ENCODE measurements at places on chromosomes 7 and 10.
A peak's percentile ranks its signal among the peaks of the same experiment; 100 is the strongest.

- DNase-seq, result no peak
These were observed 21.7 kb upstream of the SMO start for GRCh38 chr7:129166745-129167144.

GRCh38 chr10:74333174-74333573 is 182.2 kb downstream of the ADK start:
- no peak for DNase-seq

- peak; percentile 54 for DNase-seq
These were observed 67.9 kb upstream of the ANTXRL start for GRCh38 chr10:46218921-46219320.

DNA sequence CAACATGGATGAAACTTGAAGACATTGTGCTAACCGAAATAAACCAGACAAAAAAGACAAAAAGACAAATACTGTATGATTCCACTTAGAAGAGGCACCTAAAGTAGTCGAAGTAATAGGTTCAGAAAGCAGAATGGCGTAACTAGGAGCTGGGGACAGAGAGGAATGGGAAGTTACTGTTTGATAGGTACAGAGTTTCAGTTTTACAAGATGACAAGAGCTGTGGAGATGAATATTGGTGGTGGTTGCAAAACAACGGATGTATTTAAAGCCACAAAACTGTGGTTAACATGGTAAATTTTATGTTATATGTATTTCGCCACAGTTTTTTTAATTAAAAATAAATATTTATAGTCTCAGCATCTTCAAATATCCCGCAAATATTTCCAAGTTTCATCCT is 64.1 kb upstream of the DIP2C start:
- no peak for DNase-seq

DNA sequence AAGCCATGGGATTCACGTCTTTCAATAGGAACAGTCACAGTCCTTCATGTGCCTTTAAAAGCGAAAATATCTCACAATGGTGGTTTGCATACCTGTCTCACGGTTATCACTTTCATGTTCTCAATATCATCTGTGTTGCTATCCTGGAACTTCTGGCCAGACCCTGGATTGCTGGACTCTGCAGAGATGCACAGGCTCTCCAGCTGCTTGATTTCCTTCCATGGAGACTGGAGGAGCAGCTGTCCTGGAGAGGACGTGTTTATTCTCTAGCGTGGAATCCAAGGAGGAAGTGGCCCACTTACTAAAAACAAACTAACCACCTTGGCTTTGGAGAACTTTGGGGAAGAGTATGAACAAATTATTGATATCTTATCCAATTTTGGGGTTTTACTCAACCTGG is 16.5 kb downstream of the BTBD16 start:
- DNase-seq, result no peak

DNA sequence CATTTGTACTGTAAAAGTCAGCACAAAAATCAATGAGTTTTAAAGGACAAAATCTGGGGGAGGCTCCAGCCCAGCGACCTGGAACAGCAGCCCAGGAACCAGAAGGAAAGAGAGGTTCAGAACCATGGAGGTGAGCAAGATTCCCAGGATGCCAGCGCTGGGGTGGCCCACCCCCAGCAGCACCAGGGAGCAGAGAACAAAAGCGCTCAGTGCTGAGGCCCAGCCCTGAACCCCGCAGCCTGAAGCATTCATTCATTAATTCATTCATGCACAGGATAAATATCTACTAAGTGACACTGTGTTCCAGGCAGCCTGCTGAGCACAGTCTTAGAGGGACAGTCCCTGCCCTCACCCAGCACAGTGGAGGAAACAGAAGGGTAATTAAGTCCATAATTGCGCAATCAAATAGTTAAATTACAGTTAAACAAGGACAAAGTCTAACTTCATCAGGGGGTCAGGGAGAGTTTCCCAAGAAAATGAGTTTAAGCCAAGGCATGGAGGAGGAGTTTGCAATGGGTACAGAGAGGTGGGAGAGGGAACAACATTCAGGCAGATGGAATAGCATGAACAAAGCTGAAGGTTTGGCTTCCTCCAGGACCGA is 202.3 kb downstream of the GRID1 start:
- DNase-seq, result no peak

DNA sequence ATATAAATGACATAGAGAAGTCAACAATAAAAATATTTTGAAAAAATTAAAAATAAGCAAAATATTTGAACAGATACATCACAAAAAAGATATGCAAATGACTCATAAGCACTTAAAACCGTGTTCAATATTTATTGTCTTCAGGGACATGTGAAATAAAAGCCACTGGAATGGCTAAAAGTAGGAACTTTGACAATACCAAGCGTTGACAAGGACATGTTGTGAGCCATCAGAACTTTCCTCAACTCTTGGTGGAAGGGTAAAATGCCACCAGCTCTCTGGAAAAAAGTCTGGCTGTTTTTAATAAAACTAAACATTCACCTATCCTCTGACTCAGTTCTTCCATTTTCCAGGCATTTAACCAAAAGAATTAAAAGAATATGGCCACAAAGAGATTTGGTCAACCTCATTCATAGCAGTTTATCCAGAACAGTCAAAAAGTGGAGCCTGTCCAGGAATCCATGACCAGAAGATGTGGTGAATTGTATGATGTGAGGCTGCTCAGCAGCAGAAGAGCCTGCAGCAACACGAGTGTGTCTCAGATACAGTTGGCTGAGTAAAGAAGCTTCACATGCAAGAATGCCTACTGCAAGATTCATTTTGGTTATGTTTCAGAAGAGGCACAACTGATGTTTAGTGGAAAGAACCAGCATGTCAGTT is 7.1 kb upstream of the KLF6 start:
- no peak for DNase-seq

- DNase-seq, result no peak
These were observed 42.7 kb downstream of the GNAT3 start for GRCh38 chr7:80468931-80469714.

DNA sequence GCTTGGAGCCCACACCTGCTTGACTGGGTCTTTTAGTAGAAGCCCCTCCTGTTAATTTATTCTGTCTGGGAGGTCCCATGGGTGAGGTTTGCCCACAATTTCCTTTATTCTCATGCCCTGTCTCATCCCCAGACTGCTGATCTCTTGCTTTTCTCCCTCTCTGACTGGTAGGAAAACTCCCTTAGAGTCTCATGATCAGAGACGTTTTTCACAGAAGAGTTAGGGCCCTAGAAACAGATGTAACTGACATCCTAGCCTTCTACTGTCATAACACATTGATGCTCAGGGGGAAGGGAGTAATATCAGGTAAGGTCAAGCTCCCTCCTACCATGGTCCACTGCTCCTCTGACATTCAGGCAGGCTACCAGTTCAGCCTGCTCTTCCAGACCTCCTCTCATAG is 43.7 kb upstream of the WASL start:
- no peak for DNase-seq

GRCh38 chr7:151394076-151395035 is 15.5 kb downstream of the WDR86 start:
- no peak for DNase-seq

GRCh38 chr10:80609331-80609730 is 71.6 kb downstream of the SH2D4B start:
- DNase-seq, result no peak

Data from activated CD4-positive, alpha-beta T cell treated with anti-CD3 and anti-CD28 coated beads, Interleukin-2, amount 10 ng/mL, durations not matched to agents 24 days and 14 days (primary cell).